NCI-H2081 treated with DMSO at 0.1 percent for 48 hours (cell line): ENCODE measurements at places on chromosomes 1 and 21.
A peak's percentile ranks its signal among the peaks of the same experiment; 100 is the strongest.

- DNase-seq: no peak
Observed at GRCh38 chr1:975896-976683, 5.8 kb downstream of the PERM1 start.

GRCh38 chr1:50929376-50929958 lies 30.6 kb downstream of the FAF1 start:
- DNase-seq: peak; percentile 43

DNA sequence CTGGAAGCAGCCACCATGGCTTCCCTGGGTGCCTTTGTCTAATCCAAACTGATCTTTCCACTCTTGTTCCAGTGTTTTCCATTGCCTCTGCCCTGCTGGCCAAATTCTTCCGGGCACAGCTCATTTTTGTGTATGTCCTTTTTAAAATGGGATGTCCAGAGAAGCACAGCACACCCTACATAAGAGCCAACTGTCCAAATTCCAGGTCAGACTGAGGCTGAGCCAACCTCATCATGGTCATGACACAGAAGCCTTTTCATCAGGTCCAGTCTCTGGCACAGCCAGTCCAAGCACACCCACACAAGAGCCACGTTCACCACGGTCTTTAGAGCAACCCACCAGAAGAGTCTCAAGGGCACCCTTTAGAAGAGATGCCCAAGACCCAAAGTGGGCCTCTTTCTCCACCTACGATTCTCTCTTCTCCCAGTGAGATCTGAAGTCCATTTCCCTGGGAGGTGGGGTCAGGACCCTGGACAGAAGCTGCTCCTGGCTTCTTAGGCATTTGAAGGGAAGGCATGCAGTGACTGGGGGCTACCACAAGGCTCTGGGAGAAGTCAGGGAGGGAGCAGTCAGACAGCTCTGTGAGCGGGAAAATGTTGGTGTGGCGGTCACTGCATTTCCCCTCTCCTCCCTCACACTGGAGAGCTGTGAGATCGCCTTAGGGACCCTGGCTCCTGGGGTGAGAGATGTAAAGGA lies 53.2 kb downstream of the SYT2 start:
- DNase-seq: no peak

GRCh38 chr1:236275586-236275985 lies 6.2 kb downstream of the ERO1B start:
- no peak for DNase-seq

DNA sequence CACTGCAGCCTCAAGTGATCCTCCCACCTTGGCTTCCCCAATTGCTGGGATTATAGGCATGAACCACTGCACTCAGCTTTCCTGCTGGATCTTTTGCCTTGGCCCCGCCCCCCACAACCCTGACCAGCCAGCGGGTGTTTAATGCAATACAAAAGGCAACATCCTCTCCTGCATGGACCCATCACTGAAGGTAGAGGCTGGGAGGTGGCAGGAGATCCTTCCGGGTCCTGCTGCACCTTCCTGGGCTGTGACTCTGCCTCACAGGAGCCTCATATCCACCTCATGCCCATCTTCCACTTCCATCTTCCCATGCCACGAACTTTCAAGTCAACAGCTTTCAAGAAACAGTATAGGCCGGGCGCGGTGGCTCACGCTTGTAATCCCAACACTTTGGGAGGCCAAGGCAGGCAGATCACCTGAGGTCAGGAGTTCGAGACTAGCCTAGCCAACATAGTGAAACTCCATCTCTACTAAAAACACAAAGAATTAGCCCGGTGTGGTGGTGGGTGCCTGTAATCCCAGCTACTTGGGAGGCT lies 11.7 kb upstream of the WNT9A start:
- DNase-seq: no peak

GRCh38 chr21:33977017-33977720 lies 61.6 kb upstream of the ATP5PO start:
- no peak for DNase-seq

GRCh38 chr1:171570295-171570694 lies 51.7 kb upstream of the MYOCOS start:
- no peak for DNase-seq

GRCh38 chr1:54407154-54407403 lies 885 bp upstream of the SSBP3 start:
- no peak for DNase-seq

- DNase-seq: no peak
Observed at GRCh38 chr1:205976708-205977401, 26.3 kb downstream of the RAB7B start.

GRCh38 chr1:156247460-156248322 lies at the start of gene PAQR6:
Gene PAQR6, minus strand, starts transcription at chr1:156248056. Its CDS starts 1,325 bp downstream, at chr1:156246731.
- DNase-seq: no peak

- DNase-seq: no peak
Observed at GRCh38 chr1:241800640-241801039, 47.4 kb upstream of the EXO1 start.

DNA sequence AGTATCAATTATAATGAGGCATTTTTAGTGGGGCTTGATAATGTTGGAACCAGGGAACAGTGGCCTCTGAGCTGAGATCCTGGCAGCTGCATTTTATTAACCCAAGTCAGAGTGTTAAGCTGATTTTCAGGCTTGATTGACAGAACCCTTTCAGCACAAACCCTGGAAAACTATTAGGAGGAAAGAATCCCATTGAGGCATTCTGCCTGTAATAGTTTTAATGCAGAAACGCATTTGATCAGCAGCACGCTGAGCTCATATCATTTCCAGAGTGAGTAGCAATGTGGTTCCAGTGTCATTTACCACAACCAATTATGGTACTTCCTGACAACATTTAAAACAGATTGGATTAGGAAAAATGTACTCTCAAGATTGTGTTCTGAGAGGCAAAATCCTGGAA lies 78.3 kb upstream of the BARHL2 start:
- no peak for DNase-seq

DNA sequence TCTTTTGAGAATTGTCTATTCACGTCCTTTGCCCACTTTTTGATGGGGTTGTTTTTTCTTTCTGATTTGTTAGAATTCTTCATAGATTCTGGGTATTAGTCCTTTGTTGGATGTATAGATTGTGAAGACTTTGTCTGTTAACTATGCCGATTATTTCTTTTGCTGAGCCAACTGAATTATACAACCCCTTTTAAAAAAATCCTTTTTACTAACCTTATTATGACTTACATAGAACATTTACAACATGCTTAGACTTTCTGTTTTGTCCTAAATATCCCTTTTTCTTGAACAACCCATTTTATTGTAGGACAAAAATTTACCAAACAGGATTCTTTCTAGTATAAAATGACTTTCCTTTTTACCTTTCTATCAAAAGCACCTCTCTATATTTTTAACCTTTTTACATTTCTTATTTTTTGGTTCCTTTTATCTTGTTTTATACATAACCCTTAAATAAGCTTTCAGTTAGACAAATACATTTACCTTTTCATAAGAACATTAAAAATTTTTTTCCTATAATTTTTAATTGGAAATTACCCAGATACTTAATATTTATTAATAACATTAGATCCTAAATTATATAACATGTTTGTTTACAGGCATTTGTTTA lies 70.4 kb upstream of the TTLL7 start:
- DNase-seq: no peak

- DNase-seq: no peak
Observed at GRCh38 chr1:228647523-228648444, 87.5 kb upstream of the RHOU start.

DNA sequence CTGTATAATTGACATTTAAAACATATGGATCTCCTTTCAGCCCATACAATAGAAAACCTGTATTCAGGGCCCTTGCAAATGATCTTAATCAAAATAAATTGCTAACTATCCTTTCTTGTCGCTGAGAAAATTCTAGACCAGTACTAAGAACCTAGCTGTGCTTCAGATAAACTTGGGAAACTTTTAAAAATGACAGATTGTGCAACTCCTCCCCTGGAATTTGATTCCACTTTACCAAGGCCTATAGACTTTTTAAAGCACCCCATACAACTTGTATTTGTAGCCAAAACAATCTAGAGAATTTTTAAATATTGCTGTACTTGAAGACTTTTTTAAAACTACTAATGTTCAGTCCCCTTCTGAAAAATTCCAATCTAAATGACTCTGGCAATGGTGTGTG lies 51.6 kb downstream of the ZNF644 start:
- no peak for DNase-seq

DNA sequence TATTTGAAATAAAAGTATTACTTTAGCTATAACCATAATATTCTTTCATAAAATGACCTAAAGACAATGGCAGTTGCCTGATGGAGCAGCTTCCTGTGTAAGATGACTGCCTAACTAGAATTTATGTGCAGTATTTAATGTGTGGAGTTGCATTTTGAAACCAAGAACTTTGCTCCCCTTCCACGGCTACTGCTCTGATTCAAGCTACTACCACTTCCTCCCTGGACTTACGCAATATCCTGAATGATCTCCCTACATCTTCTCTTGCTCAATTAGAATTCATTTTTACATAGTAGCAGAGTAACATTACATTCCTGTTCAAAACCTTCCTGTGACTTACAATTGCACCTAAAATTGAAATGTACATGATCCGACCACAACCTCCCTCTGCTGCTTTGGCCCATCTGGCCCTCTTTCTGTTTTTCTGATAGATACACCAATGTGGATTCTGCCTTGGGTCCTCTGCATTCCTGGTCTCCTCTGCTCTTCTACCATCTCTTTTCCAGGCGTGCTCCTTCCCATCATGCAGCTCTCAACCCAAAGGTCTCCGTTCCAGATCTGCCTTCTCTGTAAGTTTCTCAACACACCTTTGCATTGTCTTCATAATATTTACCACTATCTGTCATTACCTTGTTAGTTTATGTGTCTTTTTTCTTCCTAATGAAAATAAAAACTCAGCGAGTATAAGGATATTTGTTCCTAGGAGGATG lies 47.4 kb upstream of the USP25 start:
- DNase-seq: no peak

DNA sequence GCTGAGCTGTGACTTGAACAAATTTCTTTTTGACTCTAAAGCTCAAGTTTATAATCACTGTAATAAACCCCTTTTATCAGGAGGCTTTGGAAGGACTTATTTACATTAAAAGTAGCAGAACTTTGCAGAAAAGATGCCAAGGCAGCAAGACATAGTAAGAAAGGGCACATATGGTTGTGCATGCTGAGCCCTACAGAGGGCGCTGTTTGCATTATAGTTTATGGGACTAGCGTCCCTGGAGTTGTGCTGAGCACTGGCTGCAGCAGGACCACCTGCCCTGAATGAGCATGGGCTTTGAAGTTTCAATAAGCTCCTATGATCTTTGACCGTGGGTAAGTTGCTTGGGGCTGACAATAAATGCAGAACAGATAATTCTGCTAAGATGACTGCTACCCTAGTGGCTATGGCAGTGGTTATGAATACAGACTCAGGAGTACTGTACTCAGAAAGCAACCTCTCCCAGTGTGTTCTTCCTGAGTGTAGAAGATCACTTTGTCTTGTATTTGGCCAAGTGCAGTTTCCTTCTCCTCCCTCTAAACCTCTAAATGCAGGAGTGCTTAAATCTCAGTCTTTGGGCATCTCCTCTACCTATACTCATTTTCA lies 45.4 kb upstream of the USP1 start:
- DNase-seq: no peak

DNA sequence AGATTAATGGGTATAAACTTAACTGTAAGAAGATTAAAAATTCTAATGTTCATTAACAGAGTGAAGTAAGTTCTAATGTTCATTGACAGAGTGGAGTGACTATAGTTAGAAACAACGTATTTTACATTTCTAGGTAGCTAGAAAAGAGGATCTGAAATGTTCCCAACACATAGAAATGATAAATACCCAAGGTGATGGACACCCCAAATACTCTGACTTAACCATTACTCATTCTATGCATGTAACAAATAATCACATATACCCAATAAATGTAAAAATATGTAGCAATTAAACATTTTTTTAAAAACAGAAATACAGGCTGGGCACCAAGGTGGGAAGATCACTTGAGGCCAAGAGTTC lies 62.1 kb downstream of the ABL2 start:
- no peak for DNase-seq

DNA sequence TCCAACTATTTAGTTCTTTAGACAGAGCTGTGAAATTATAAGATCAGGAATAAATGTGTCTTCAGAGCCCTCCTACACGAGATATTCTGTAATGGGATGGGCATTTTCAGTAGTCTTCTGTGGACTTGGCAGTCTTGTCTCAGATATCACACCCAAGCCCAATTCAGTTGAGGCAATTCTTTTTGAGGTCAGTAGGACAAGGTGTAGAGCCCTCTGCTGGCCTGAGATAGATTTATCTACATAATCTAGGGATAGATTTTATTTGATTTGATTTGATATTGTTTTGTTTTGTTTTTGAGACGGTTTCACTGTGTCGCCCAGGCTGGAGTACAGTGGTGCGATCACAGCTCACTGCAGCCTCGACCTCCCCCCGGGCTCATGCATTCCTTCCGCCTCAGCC lies 77.5 kb downstream of the FMN2 start:
- peak; percentile 14 for DNase-seq

GRCh38 chr1:220093361-220094015 lies 444 bp upstream of the IARS2 start:
- no peak for DNase-seq

- DNase-seq: no peak
Observed at GRCh38 chr1:193542690-193543089, 356.3 kb upstream of the B3GALT2 start.

DNA sequence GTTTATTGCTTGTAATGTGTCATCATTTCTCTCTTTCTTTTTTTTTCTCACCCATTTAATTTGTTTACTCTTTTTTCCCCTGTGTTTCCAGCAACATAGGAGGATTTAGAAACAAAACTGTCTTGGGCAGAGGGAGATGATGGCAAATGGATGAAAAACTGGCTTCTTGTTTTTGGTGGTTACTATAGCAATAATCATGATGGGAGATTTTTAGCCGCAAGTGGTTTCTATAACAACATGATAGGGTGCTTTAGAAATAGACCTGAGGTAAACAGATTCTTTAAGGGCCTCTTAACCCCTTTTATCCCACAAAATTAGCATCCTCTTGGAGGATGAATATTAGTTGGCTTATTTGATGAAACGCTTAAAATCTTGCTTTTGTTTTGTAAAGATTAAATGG lies 51.6 kb downstream of the CRB1 start:
- DNase-seq: no peak

- no peak for DNase-seq
Observed at GRCh38 chr1:230228236-230228897, 161.3 kb downstream of the GALNT2 start.

DNA sequence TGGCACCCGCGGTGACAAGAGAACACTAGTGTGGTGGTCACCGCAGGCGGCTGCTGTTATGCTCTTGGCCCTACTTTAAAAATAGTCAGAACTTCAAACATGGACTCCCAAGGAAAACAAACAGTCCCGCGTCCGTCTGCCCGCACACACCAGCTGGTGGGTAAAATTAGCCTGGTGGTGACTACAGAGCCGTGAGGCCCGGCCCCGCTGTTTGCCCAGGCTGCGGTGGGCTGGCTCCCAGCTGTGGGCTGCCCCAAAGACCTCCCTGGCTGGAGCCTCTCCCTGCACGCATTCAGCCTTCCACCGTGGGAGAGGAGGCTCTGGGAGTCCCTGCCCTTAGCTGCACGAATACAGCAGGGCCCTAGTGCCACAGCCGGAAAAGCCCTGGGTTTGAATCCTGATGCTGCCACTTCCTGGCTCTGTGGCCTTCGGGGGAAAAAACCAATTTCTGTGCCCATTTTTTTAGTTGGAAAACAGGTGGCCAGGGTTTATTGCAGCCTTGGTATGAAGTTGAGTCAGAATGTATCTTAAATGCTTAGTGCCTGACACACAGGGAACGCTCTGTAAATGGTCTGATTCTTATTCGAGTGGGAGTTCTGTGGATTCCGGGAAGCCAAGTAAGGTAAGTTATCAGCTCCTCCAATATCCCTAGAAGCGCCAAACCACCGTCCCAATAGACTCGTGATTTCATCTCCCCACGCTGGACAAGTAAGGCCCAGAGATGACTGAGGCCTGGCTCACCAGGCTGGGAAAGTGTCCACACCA lies 58.2 kb downstream of the ALPL start:
- DNase-seq: no peak

GRCh38 chr1:22799971-22800370 lies 89.3 kb downstream of the EPHB2 start:
- no peak for DNase-seq
